Ascending aorta (tissue), 2 donors: ENCODE measurements at places on chromosomes 16 and 17. TPM values are rescaled to one million over a fixed set of nuclear protein-coding genes. Genes with fewer than 3 reads are reported as not detected.

GRCh38 chr16:1871974-1872635 lies at the start of gene MEIOB:
MEIOB (minus strand) TSS chr16:1872164; CDS start chr16:1868175, 3,989 bp downstream.
- no peaks in the 10 kb centered on the region for H3K4me1 ChIP-seq
- no peak for DNase-seq
- peak within 1 kb of the TSS; percentile 27 for H3K4me3 ChIP-seq

- H3K36me3 ChIP-seq: no peaks in the 10 kb centered on the region
- H3K27me3 ChIP-seq: no peaks in the 10 kb centered on the region
- no peak for DNase-seq
These were observed 70.3 kb downstream of the IRX3 start for GRCh38 chr16:54216268-54216667.

DNA sequence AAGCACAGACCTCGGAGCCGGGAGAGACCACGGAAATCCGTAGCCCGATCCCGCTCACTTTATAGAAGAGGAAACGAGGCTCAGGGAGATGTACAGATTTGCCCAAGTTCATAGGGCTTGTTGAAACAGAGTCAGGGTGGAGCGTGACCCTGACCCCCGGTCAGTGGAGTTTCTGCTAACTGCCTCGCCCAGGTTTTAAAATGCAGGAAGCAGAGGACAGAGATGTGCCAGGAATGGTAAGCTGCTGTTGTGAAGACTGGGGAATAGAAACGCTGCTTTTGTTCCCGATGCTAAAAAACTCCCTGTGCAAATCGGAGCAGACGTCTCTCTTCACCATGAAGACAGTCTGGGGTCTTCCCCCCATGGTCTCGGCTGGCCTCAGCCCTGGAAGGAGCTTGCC lies 403.0 kb downstream of the SEC14L1 start:
- H3K36me3 ChIP-seq: no peaks in the 10 kb centered on the region
- no peak for DNase-seq
- H3K27ac ChIP-seq: no peak overlapping the region
- H3K4me1 ChIP-seq: peaks cover 10% of the 10 kb centered on the region

DNA sequence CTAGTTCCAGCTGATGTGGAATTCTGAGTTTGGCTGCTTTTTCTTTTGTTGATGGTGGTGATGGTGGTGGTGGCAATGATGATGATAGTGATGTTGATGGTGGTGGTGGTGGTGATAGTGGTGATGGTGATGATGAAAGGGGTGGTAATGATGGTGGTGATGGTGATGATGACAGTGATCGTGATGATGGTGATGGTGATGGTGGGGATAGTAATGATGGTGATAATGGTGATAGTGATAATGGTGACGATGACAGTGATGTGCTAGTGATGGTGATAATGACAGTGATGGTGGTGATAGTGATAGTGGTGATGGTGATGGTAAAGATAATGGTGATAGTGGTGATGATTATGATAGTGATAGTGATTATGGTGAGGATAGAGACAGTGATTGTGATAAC lies 61.5 kb downstream of the BMERB1 start:
- H3K27me3 ChIP-seq: no peaks in the 10 kb centered on the region
- H3K36me3 ChIP-seq: no peaks in the 10 kb centered on the region
- H3K4me1 ChIP-seq: no peaks in the 10 kb centered on the region

Gene OSBPL7
- total RNA-seq: 28.8 TPM
